ENCODE measurements at places on chromosomes 6 and 20. TPM values are rescaled to one million over a fixed set of nuclear protein-coding genes. Genes with fewer than 3 reads are reported as not detected.

- DNase-seq = peak; percentile 75
Measured at GRCh38 chr6:26553264-26553634, 15.1 kb downstream of the HMGN4 start.

DNA sequence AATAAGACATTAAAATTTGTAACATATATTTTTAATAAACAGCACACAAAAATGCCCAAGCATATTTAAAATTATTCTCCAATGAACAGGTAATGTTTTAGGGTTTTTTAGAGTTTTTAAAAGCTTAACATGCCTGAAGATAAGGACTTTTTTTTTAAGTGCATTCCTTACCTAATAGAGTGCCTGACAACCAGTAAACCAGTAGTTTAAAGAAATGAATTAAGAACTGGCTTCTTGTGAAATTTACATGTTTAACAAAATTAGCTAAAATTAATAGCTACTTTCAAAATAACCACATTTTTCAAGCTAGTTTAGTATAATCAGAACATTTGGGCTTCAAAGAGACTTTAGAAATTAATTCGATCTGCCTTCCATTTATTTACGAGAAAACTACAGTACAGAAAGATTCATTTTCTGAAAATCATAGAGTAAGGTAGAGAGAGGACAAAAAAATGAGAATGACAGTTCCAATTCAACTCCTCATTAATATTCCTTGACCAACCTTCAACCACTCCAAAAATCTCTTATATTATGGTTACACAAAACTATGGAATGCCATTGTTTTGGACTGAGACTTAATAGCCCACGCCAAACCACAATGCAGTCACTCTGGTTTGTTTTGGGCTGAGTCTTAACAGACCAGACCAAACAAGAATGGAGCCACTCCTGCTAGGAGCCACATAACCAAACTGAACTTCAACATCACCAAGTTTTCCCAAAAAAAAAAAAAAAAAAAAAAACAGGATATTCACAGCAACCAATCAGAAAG is 5.7 kb upstream of the PLN start:
- peak; percentile 85 for DNase-seq

GRCh38 chr20:1434571-1435336 is 31.9 kb downstream of the NSFL1C start:
- DNase-seq = peak; percentile 92

DNA sequence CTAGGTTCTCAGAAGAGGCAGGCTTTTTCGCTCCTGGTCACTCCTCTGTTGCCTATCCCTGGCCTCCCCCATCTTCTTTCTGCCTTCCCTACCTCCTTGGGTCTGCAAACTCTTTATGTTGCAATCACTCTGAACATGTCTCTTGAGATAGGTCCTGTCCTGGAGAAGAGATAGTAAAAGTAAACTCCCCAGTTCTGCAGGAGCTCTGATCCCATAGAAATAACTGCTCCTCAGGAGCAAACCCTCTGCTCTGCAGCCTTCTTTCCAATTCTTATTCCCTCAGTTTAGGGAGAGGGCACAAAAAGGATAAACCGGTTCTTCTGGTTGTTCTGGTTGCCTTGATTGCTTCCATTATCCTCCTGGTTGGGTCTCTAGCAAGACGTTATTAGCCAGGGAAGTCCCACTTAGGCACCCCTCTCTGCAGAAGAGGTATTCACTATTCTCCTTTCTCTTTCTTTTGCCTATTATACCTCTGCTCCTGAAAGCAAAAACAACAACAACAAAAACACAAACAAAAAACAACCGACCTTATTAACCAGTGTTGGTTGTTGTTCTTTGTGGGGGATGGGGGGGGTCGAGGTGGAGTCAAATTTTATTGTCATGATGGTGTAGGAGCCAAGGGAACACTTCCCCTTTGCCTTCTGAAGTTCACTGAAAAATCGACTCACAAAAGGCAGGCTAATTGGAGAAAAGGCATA is 973 bp downstream of the TRIM38 start:
- DNase-seq = peak; percentile 16

DNA sequence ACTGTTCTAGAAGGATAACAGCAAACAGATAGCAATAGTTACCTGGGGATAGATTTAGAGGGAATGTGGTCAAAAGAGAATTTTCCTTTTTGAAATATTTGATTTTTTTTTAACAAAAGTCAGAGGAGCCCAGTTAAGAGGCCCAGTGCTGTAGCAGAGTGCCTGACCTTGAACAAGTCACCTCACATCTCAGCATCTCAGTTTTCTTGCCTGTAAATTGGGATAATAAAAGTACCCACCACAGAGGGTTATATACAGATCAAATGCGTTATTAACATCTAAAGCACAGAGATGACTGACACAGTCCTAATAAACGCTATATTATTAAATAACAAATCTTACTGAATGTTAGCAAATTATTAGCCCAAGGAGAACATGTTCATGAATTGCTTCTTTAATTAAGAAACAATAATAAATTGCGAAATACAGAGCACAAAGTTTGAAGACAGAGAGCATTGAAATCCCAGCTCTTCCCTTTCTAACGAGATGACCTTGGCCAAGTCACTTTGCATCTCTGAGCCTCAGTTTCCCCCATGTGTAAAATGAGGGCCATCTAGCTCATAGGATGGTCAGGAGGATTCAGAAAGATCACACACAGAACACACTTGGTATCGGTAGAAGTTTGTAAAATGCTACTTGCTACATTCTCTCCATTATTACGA is 35.5 kb downstream of the PTGIS start:
- DNase-seq = no peak

GRCh38 chr6:4345543-4345942 is 210.2 kb upstream of the ECI2 start:
- DNase-seq = no peak

- DNase-seq = peak; percentile 65
Measured at GRCh38 chr6:128131566-128131965, 230.7 kb upstream of the THEMIS start.

DNA sequence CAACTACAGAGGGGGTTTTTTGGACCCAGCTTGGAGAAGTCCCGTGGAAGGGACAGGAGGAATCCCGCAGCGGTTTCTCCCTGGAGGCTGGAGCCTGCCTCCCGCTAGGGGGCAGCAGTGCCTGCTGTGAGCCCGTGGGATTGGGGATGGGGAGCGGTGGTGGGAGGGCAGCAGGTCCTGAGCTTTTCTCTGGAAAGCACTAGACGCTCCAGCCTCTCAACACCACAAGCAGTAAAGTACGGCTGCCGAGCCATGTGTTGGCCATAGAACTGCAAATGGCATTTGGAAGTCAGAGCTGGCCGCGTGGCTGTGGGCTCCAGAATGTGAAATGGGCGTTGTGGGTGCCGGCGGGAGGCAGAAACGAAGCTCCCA is 47.8 kb downstream of the GMPR start:
- DNase-seq = peak; percentile 38

GRCh38 chr6:41954668-41955067 is 13.1 kb upstream of the CCND3 start:
- no peak for DNase-seq

DNA sequence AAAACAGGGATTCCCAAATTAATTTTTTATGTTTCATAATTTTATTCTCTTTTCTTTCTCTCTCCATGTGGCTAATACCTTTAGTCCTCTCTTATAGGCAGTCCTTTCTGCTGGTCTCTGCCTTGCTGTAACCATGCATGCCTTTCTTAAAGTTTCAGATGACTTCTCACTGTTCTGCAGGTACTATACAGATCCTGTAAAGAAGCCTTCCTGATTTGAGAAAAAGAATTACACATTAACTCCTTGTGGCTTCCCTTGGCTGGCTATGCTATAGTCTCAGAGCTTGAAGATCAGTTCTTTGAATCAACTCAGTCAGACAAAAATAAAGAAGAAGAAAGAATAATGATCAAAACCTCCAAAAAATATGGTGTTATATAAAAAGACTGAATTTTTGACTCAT is 7.3 kb upstream of the GPR63 start:
- DNase-seq = no peak

DNA sequence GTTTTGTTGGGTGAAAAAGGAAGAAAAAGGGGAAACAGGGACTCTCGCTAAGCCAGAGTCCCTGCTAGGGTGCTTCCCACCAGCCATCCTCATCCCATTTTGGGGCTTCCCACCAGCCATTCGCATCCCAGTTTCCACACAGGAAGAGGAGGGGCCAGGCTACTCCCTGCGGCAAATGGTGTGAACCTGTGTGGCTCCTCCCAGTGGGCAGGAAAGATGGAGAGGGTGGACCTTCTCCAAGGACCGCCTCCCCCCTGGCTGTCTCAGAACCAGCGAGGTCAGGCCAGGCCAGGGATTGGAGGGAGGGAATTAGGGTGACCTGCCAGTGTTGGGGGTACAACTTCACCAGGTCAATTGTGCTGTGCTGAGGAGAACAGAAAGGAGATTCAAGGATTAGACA is 326.9 kb downstream of the PACRG start:
- no peak for DNase-seq

DNA sequence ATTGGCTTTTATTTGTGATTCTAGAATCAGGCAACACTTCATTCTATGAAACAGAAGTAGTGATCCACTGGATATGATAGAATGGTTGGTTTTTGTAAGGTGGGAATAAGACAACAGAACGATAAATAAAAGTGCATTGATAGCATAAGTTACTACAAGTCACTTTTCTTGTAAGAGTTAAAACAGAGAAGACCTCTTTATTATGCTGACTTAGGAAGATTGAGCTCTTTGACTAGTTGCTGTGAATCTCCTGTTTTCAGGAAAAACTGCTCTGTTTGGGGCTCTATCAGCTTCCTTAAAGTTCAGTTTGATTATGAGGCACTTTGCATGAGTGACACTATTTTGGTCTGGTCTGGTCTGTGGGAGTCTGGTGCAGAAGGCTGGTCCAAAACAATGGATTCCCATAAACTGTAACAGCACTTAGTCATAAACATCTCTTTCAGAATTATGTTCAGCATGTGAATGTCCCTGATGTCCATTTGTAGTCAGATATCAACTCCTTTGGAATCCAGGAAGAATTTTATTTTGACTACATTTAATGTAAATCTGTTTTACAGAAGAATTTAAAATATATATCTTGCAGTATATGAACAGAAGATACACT is 35.0 kb upstream of the DSE start:
- no peak for DNase-seq

- peak; percentile 40 for DNase-seq
Measured at GRCh38 chr6:157326979-157327378, 3.7 kb upstream of the TMEM242 start.

DNA sequence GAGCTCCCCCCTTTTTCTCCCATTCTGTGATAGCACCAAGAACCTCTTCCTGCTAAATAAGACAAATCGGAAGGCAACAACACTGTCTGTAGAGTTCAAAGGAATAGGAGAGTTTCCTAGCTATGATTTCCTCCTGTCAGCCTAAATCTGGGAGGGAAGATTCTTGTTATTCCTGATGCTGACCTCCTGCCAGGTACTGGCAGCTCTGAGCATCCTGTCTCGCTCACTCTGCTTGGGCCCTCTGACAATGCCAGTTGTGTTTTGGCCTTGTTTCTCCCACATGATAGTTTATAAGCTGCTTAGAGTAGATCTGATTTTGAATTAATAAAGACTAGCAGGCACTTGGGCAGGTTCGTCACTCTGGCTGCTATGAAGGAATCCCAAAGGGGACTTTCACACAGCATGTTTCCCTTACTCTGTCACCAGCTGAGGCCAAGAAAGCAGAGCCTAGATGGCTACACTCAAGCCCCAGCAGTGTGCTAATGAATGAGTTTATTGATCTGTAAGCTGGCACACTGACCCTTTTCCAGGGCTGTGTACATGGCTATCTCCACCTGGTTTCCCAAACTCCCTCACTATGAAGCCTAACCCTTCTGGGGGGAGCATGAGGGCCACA is 52.3 kb downstream of the UQCC1 start:
- DNase-seq = no peak

GRCh38 chr20:16028923-16029322 is 544.3 kb downstream of the KIF16B start:
- no peak for DNase-seq

DNA sequence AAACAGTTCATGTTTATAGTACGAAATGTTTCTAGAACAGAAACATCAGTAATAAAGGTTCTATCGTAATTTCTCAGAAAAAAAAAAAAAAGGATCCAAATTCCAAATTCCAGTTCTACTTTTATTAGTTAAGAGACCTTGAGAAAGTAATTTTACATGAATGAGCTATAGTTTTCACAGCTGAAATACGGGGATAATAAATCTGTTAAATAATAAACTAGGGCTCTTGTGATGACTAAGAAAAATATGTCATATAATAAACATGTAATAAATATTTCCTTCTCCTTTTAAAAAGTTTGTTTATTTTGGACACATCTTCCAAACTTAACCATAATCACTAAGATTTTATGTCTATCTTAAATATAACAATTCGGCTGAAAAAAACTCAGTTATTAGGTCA is 17.8 kb downstream of the RARS2 start:
- peak; percentile 24 for DNase-seq

GRCh38 chr6:35831257-35832007 is 26.3 kb downstream of the LHFPL5 start:
- DNase-seq = no peak

DNA sequence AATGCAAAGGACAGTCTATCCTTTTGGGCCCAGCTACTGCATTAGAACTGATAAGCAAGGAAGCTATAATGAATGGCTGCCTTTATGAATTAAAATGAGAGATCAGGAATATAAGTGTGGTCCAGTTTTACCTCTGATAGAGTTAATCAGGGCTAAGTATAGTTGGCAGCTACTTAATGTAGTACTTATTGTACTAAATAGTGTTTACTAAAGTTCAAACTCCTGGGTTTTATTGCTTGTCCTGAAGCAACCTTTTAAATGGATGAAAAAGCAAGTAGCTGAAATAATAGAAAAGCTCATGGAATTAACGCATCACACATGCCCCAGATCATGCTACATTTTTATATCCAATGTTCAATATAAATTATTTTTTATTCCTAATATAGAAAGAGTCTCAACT is 5.3 kb downstream of the TRMT11 start:
- DNase-seq = no peak

- no peak for DNase-seq
Measured at GRCh38 chr6:29014729-29015608, 9.9 kb upstream of the ZNF311 start.

- no peak for DNase-seq
Measured at GRCh38 chr6:13526727-13527670, 39.6 kb upstream of the GFOD1 start.

DNA sequence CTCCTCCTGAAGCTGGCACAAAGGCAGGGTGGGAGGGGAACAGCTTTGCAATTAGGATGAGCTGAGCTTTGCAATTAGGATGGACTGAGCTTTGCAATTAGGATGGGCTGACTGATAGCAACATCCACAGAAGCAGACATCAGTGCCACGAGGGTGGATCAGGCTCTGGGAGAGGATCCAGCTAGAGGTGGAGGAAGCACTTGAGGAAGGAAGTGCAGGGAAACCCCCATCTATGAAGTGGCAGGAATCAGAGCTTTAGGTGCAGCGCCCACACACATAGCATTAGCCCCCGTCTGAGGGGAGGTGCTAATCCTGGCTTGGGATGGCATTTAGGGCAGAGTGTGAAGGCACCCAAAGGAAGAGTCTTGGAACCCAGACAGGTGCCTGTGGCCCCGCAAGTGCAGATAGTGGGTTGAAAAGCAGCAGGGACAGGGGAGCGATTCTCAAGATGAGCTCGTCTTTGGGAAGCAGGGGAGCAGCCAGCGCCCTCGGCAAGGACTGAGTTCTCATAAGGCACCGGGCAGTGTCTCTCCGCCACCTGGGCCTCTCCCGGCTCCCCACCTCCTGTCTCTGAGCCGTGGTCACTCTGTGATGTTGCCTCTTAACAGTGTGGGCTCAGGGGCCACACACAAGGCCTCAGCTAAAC is 12.0 kb upstream of the THBS2 start:
- DNase-seq = no peak

GRCh38 chr20:25539742-25540672 is 45.3 kb downstream of the NINL start:
- peak; percentile 52 for DNase-seq

The FHL5 gene
- not detected for total RNA-seq

The SLC32A1 gene
- not detected for total RNA-seq

The SLC22A7 gene
- not detected for total RNA-seq

The SSTR4 gene
- not detected for total RNA-seq

The SPATA2 gene
- total RNA-seq = 1.4 TPM

The CTAGE9 gene
- not detected for total RNA-seq

The WFDC10B gene
- not detected for total RNA-seq

Data from IMR-90 (cell line).